ENCODE measurements at places on chromosomes 1 and 21.

DNA sequence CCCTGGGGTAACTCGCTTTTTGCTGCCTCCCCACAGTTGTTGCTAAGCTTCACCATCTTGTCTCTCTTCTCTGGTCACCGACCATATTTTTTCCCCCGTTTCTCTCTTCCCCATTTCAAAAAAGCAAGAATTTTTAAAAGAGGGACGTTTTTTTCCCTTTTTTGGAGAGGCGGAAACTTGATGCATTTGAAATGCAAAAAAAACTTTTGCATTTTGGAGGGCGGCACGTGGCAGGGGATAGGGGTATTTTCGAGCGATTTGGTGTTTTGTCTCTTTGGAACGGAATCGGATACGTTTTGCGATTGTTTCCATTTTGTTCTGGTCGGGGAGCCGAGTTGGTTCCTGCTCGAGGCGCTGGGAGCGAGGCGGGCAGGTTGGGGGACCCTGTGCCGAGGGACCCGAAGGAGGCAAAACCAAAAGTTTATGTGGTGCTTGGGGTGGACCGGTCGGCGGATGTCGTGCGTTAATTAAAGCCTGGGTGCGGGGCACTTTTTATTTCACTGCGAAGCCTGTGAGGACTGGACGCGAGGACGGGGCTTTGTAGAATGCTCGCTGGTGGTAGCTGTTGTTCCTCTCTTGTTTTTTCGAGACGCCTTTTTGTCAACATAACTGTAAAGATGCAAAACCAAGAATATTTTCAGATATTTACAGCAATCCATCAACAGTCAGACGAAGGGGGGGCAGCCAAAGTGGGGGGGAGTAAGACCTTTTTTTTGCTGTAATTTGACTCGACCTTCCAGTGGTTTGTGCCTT is 884 bp downstream of the H3-3A start:
- DNase-seq, result peak; percentile 50

GRCh38 chr1:109927911-109928321 is 17.3 kb downstream of the CSF1 start:
- DNase-seq, result peak; percentile 48

- DNase-seq, result peak; percentile 38
Measured at GRCh38 chr1:226654046-226654667, 84.9 kb downstream of the ITPKB start.

DNA sequence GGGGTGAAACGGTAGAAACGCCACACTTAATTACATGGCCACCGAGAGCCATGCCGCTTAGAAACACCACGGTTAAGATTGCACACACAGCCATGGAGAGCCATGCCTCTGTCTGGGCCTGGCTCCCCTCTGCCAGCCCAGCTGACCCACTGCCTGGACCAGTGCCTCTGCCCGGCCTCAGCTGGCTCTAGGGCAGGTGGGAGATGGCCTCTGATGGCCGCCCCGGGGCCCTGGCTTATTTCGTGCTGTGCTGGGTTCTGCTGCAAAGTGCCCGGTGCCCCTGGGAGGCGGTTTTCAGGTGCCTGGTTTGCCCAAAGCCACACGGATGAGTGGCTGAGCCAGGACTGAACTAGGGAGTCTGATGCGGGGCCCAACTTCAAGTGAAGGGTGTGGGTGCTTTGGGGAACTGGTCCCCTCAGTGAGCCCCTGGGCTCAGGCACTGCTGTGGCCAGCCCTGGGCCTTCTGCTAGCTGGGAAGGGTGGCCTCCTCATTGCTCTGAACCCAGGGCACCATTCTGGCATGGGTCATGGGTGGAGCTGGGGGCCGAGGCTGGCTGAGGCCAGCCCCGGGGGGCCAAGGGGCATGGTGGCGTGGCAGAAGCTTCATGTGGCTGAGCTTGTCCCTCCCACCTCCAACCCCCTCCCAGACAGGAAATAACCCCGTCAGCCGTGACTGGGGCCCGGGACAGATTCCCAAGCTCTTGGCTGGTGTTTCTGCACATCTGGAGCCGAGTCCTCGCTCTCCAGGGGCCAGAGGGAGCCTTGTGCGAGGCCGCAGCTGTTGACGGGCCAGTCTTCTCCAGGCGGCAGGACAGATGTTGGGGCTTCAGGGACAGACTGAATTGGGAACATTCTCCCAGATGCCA is 1.9 kb upstream of the GPR153 start:
- DNase-seq, result no peak

- no peak for DNase-seq
Measured at GRCh38 chr1:243739335-243740003, 110.6 kb downstream of the AKT3 start.

GRCh38 chr1:246647113-246647512 is 77.1 kb upstream of the SCCPDH start:
- no peak for DNase-seq

DNA sequence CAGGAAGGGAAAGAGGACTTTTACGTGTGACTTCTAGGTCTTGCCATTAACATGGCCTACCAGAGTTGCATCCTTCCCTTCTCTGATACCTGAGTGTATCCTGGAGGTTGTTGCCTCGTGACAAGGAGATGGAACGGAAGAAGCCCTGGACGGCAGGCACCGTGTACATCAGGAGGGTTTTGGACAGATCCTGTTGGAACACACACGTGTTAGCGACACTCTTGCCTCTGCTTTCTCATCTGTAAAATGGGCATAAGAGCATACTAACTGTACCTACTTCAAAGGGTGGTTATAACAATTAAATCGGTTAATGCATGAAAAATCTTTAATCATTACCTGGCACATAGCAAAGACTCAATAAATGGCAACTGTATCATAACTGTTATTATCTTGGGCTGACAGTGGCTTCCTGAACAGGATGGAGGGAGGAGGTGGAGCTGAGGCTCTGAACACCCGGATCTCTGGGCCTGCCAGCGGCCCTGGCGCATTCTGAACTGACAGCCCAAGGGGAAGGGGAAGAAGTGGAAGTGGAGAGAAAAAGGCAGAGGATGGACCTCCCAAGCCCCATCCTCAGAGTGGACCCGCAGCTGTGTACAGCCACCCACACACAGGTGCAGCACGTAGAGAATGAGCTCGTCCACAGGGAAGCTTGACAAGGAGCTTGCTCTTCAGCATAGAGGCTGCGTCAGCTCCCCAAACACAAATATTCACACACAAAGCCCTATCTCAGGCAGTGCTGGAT is 30.2 kb upstream of the EXOSC10 start:
- no peak for DNase-seq

DNA sequence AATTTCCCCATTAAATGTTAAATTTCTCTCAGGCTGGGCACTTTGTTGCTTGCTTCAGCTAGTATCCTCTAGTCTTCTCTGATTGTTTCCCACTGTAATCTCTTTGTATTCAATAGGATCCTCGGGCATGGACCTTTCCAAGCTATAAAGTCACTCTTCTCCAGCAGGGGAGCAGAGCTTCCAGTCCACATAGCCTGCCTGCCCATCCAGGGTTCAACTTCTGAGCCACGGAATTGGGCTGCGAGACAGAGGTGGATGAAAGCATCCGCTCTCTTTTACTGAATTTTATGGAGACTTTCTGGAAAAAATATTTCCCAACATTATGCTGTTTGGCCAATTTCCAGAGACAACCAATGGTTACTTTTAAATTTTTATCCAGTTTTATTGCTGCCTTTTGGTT is 1.1 kb upstream of the CFHR5 start:
- DNase-seq, result no peak

GRCh38 chr1:24364975-24365678 is 46.0 kb downstream of the GRHL3 start:
- peak; percentile 89 for DNase-seq

DNA sequence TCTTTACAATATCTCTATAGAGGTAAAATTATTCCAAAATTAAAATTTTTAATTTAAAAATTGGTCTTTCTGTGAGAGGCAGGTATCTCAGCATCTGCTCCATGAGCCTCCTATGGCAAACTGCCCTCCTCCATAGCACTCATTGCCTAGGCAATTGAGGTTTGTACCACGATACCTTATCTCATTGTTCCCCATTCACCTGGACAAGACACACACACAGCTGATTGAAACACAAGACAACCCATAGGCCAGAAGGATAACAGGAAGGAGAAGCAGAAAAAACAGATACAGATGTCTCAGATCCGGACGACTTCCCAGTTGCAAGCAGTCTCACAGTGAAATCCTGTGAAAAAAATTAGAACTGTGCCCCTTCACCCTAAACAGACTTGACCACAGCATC is 24.3 kb downstream of the RHBDL2 start:
- DNase-seq, result no peak

DNA sequence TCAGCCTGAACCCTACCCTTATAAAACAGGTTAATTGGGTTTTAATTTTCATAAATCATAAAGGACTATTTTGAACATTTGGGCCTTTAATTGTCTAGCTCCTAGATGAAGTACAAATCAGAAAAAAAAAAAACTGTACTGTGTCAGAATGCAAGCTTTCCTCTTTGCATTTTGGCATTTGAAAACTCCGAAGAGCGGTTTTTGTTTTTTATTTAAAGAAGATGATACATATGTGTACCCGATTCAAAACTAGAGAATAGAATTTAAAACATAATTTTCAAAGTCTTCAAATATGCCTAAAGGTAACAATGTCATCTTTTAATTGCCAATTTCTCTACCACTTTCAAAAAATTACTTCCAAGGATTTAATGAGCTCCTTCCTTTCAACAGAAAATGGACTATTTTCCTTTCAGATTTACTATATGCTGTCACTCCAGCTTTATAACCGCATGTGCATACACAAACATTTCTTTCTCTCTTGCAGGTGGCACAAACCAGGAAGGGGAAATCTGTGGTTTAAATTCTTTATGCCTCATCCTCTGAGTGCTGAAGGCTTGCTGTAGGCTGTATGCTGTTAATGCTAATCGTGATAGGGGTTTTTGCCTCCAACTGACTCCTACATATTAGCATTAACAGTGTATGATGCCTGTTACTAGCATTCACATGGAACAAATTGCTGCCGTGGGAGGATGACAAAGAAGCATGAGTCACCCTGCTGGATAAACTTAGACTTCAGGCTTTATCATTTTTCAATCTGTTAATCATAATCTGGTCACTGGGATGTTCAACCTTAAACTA is 33.7 kb downstream of the MRPL39 start:
- peak; percentile 95 for DNase-seq

GRCh38 chr1:19461220-19461554 is 24.2 kb downstream of the CAPZB start:
- no peak for DNase-seq

GRCh38 chr1:77010937-77011336 is 143.7 kb downstream of the ST6GALNAC5 start:
- no peak for DNase-seq

- no peak for DNase-seq
Measured at GRCh38 chr21:46120301-46121285, 22.7 kb downstream of the COL6A2 start.

DNA sequence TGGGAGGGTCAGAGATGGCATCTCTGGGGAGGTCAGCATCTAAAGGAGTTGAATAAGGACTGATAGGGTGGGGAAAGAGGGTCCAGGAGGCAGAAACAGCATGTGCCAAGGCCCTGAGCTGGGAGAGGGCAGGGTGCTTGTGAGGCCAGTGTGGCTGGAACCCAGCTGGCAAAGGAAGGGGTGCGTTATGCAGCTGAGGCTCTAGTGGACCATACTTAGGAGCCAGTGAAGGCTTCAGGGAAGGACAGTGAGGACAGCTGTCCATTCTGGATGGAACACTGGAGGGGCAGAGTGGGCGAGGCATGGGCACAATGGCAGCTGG is 57.1 kb upstream of the RPL11 start:
- no peak for DNase-seq

Data from Daoy (cell line).